Kidney (tissue), 22 donors: ENCODE measurements at places on chromosomes 6 and 20.
A peak's percentile ranks its signal among the peaks of the same experiment; 100 is the strongest.

- DNase-seq: no peak
Measured at GRCh38 chr6:29967379-29968010, 25.2 kb downstream of the HLA-A start.

DNA sequence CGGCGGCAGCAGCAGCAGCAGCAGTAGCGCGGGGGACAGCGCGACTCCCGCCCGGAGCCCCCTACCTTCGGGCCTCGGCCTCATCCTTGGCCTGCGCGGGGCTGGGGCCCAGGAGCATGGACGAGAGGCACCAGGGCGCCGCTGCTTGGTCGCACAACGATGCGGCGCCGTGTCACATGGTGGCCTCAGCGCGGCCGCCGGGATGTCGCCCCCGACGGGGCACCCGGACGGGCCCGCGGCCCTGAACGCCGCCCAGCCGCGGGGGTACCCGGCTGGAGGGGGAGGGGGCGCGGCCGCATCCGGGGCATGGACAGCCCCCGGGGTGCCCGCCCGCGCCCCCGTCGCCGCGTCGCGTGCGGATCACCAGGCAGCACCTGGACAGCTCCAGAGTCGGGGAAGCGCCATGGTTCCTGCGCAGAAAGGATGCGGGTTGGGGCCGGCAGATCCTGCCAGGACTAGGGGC lies 57.1 kb downstream of the CDH22 start:
- DNase-seq: peak; percentile 34

- no peak for DNase-seq
Measured at GRCh38 chr20:21835042-21835441, 129.6 kb downstream of the PAX1 start.

GRCh38 chr6:146985111-146985510 lies 219.1 kb upstream of the STXBP5 start:
- DNase-seq: no peak

GRCh38 chr6:78492351-78493017 lies 374.9 kb upstream of the IRAK1BP1 start:
- DNase-seq: no peak

DNA sequence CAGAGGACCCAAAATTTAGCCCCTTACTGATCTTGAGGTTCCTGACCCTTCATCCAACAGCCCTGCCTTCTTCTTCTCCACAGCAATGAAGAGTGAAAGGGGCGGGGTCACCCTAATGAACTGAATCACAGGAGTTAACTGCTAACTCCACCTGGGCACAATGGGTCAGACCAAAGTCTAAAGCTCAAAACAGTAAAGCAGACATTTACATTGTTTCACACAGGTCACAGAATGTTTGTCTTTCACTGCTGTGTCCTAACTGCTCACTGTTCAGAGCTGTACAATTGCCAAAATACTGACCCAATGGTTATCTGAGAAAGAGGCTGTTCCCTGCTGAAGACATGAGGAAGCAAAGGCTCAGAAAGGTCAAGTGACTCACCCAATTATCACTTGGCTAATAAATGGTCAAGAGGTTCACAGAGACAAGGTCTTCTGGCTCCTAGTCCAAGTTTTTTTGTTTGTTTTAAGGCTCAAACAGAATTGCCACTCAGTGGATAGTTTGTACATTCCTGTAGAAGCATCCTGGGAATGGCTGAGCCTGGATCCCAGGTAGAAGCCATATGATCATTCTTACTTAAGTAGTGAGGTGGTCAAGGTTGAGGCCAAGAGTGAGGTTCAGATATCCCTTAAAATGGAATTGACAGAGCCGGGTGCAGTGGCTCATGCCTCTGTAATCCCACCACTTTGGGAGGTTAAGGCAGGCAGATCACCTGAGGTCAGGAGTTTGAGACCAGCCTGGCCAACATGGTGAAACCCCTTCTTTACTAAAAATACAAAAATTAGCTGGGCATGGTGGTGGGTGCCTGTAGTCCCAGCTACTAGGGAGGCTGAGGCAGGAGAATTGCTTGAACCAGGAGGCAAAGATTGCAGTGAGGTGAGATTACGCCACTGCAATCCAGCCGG lies 35.1 kb upstream of the FAM83C start:
- DNase-seq: no peak

DNA sequence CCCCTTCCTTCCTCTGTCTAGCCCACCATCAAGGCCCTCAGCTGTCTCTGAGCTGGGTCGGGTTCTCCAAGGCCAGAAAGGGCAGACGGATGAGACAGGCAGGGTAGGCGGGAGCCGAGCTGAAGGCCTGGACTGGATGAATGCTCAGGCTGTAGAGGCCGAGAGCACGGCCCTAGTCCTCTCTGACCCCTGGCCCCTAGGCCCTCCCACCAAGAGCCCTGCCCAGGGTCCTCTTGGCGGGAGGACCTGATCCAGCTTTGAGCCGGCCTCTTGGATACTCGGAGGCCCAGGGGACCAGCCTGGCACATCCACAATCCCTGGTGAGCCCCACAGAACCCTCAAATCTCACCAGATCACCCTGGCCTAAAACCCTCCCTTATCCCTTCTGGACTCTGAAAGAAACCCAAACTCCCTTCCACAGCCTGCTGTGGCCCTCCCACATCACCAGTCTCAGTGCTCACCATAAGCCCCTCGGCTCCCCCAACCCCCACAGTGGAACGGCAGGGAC lies 8.2 kb downstream of the ADISSP start:
- no peak for DNase-seq

DNA sequence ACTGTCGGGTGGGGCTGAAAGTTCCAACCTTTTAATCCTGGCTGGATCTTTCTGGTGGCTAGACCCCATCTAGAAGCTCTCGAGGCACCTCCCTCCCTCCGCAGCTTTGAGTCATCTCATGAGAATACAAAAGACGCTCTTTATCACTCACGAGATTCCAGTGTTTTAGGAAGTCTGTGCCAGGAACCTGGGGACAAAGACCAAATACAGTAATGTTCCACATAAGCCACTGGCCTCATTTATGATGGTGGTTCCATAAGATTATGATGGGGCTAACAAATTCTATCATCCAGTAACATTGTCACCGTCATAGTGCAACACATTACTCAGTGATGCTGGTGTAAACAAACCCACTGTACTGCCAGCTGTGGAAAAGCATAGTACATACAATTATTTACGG lies 48.7 kb downstream of the NCOA7 start:
- no peak for DNase-seq

DNA sequence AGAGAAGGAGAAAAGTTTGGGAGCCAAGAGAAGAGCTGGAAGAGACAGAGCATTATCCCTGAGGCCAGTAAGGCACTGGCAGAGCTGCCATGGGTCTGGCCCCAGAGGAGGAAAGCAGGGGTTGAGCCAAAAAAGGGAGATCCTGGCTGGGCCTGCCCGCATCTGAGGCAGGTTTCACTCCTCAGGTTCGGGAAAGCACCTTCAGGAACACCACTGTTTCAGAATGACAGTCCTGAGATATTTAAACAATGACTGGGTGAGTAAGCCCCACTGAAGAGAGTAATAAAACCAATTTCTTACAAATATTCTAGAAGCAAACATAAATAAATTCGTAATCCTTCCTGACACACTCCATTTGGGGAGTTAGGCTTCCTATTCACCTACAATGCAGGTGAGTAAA lies 152.2 kb downstream of the BACH2 start:
- DNase-seq: no peak

GRCh38 chr6:126664271-126664670 lies 324.4 kb downstream of the CENPW start:
- DNase-seq: no peak

- DNase-seq: no peak
Measured at GRCh38 chr20:56636716-56637115, 7.6 kb downstream of the TFAP2C start.

- DNase-seq: no peak
Measured at GRCh38 chr6:151690768-151691562, 116.5 kb upstream of the ESR1 start.

DNA sequence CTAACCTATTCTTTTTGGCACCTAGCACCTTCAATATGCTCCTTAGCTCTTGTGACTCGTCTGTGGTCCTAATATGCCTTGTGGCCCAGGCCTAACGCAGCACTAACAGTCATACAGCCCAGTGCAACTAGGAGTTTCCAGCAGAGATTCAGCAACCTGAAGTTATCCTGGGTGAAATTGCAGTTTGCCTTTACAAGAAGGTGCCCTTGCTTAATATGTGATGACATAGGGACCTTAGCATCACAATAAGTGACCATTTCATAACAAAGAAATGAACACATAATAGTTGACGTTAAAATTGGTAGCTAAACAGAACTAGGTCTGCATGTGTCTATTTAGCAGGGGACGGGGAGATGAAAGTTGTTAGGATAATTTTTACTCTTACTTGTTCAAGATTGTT lies 10.1 kb downstream of the FIG4 start:
- DNase-seq: no peak

GRCh38 chr6:155419161-155419560 lies 36.5 kb downstream of the NOX3 start:
- no peak for DNase-seq

- no peak for DNase-seq
Measured at GRCh38 chr6:73011945-73012344, 213.4 kb downstream of the KHDC1L start.

DNA sequence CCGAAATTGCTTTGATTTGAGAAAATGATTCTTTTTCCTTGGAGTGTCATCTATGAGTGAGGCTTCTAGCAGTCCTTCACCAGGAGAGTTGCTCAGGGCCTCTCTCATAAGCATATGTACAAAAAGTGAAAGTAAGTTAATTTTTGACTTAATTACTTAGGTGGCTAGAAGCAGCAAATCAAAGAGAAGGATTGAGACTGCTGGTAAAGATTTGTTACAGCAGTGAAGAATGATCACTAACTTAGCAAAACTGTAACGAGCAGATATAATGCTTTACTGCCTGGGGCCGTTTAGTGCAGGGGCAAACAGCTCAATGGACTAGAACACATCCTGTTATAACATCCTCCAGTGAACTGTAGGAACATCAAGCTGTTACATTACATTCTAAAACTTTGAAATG lies 167.8 kb upstream of the RIPOR2 start:
- DNase-seq: peak; percentile 56

- peak; percentile 60 for DNase-seq
Measured at GRCh38 chr6:114108119-114109002, 137.4 kb upstream of the HDAC2 start.

GRCh38 chr6:163962627-163963117 lies 548.2 kb downstream of the QKI start:
- DNase-seq: no peak

DNA sequence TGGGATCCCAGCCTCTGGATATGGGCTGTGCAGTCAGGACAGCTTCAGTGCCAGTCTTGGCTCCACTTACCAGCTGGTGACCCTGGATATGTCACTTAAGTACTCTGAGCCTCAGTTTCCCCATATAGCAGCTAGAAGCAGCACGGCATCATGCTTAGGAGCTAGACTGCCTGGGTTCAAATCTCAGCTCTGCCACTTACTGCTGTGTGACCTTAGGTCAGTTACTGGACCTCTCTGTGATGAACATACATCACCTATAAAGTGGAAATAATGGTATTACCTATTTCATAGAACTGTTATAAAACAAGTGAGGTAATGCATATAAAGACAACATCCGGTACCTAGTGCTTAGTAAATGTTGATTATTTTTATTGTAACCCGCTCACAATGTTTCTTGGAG lies 83.7 kb downstream of the GRM4 start:
- no peak for DNase-seq

- no peak for DNase-seq
Measured at GRCh38 chr20:36398515-36398914, 92.4 kb downstream of the DLGAP4 start.

DNA sequence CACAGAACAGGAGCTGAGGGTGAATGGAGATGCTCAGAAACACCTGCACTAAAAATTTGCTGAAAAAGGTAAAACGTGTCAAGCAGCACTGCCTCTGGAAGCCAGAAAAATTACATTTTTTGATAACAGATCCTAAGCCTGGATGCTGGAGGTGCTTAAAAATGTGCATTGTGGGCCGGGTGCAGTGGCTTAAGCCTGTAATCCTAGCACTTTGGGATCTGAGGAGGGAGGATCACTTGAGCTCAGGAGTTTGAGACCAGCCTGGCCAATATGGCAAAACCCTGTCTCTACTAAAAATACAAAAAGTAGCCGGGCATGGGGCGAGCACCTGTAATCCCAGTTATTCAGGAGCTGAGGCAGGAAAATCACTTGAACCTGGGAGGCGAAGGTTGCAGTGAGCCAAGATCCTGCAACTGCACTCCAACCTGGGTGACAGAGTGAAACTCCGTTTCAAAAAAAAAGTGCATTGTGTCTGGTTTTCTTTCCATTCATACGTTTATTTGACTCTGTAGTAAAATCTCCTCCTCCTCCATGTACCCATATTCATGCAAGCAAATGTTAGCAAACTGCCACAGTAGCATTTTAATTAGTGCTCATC lies 587 bp upstream of the BTN3A1 start:
- DNase-seq: no peak

DNA sequence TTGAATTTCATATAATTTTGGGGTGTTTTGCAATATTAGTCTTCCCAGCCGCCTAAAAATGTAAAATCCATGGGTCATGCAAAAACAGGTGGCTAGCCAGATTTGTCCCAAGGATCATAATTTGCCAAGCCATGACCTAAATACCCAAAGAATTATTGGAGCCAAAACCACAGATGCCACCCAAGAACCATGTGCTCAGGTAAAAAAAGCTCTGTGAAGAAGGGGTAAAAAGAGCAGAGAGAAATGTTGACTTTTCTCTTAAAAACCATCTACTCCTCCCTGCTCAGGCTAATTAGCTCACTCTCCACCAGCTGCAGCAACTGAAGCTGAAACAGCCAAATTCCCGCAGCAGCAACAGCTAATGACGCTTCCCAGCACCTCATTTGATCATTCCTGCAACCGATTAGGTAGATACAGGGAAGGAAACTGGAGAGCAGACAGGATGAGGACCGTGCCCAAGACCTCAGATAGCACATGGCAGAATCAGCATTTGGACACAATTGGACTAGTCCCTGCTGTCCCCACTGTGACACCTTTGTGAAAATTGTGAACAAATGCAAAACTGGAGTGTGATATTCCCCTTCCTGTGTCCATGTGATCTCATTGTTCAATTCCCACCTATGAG lies 107.9 kb upstream of the NXT1 start:
- no peak for DNase-seq

- DNase-seq: no peak
Measured at GRCh38 chr6:11848852-11849731, 70.5 kb upstream of the ADTRP start.

GRCh38 chr20:58233881-58234528 lies 5.6 kb upstream of the ANKRD60 start:
- no peak for DNase-seq

- no peak for DNase-seq
Measured at GRCh38 chr20:2593756-2594155, 57.4 kb downstream of the TMC2 start.

GRCh38 chr6:93036835-93037234 lies 382.5 kb downstream of the EPHA7 start:
- DNase-seq: no peak

GRCh38 chr6:90229331-90230010 lies 67.2 kb downstream of the BACH2 start:
- DNase-seq: no peak
